ENCODE measurements at places on chromosomes 6 and 20. TPM values are rescaled to one million over a fixed set of nuclear protein-coding genes. Genes with fewer than 3 reads are reported as not detected.

GRCh38 chr6:105318660-105319059 is 84.2 kb downstream of the PREP start:
- no peak for DNase-seq

- DNase-seq = no peak
These were observed 17.5 kb downstream of the TRERF1 start for GRCh38 chr6:42434237-42434636.

- peak; percentile 49 for DNase-seq
These were observed 43.7 kb upstream of the MAP7 start for GRCh38 chr6:136593748-136594490.

DNA sequence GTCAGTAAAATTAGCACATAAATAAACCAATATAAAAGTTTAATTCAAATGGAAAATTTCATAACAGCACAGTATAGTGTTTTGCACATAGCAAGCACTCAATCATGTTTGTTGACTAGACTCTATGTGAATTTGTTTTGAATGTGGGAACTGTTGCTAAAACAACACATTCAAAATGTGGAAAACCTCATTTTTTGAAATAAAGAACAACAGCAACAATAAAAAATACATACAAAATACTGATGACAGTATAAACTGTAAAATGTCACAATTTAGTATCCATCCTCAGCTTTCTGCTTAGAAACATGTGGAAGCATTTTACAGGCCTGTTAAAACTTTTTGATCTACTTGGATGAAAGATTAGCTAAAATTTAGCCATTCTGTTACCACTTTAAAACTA is 47.4 kb downstream of the HDAC2 start:
- DNase-seq = no peak

GRCh38 chr20:4488407-4489339 is 233.0 kb upstream of the PRND start:
- no peak for DNase-seq

Gene VAPB
- total RNA-seq = 11.1 TPM

Gene PI3
- not detected for total RNA-seq

Measured in Karpas-422 (cell line).